Anterior cingulate cortex (tissue), 58 donors: ENCODE measurements at places on chromosomes 3 and 15.

- no peak for DNase-seq
Observed at GRCh38 chr15:24848050-24848449, 106.7 kb upstream of the SNRPN start.

DNA sequence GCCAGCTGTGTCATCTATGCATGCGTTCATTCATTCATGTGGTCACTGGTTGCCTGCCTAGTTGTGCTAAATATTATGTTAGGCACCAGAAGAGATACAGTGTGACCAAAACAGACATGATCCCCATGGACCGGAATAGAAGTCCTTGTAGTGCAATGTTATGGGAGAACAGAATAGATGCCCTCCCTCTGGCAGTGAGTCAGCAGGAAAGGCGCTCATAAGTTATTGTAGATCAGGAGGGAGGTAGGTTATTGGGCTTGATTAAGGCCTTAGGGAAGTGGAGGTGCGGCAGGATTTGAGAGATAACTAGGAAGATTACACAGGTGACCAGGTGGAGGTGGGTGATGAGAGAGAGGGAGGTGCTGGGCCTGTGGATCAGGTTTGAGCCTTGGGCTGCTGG lies 5.2 kb downstream of the MCTP2 start:
- no peak for DNase-seq

DNA sequence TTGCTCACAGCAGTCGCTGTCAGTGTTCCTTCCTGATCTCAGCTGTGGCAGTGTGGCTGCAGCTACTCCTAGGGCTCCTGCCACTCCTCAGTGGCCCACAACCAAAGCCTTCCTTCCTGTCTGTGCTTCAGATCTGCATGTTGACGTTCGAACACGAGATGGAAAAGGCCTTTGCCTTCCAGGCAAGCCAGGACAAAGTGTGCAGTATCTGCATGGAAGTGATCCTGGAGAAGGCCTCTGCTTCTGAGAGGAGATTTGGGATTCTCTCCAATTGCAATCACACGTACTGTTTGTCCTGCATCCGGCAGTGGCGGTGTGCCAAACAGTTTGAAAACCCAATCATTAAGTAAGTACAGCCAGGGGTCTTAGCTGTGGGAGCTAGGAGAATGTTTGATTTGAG lies 17.8 kb downstream of the MKRN2 start:
- DNase-seq: no peak

DNA sequence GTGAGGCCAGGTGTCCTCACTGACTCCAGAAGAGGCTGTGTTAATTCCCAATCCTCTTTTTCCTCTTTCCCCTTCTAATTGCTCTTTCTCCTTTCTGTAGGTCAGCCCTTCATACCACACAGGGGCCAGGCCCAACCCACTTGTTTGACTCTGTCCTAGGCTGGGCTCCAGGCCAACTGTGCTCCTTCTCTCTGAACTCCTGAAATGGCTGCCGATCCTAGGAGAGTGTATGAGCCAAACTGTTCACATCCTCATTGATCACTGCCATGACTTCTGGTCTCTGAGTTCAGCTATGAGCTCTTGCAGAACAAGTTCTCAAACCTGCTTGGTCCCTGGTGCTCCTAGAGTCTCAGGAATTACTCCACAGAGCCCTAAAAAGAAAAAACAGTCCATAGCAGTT lies 145.1 kb downstream of the VGLL4 start:
- no peak for DNase-seq

DNA sequence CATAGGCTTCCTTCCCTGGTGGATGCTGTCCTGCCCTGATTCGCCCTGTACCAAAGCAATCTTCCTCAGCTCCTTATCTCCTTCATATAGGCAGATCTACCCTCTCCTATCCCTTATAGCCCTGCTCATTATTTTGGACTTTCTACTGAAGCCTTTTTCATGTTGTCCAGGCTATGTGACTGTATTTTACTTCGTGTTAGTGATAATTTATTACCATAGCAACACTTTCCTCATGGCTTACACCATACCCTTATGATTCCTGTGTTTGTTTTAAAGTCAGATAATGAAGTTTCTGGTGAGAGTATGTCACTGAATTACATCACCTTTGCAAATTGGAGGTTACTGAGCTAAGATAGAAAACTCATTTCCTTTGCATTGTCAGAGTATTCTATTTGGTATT lies 352.6 kb downstream of the NLGN1 start:
- no peak for DNase-seq

DNA sequence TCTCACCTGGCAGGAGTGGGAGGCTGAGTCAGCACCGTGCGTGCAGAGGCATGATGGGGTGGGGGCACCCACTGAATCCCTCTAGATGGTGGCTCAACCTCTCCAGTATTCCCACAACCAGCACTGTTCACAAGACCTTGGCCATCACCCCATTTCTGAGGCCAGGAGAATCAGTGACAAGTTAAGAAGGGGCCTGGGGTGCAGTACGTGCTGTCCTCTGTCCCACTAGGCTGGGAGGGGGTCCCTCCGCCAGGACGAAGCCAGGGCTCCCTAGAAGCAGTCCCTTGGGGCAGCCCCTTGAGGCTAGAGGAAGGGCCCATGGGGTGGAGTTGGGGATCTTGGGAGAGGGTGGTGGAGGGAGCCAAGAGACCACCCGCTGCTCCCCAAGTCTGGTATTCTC lies 4.8 kb downstream of the MYL3 start:
- DNase-seq: no peak
